ENCODE measurements at places on chromosomes 13 and 19. TPM values are rescaled to one million over a fixed set of nuclear protein-coding genes. Genes with fewer than 3 reads are reported as not detected.

DNA sequence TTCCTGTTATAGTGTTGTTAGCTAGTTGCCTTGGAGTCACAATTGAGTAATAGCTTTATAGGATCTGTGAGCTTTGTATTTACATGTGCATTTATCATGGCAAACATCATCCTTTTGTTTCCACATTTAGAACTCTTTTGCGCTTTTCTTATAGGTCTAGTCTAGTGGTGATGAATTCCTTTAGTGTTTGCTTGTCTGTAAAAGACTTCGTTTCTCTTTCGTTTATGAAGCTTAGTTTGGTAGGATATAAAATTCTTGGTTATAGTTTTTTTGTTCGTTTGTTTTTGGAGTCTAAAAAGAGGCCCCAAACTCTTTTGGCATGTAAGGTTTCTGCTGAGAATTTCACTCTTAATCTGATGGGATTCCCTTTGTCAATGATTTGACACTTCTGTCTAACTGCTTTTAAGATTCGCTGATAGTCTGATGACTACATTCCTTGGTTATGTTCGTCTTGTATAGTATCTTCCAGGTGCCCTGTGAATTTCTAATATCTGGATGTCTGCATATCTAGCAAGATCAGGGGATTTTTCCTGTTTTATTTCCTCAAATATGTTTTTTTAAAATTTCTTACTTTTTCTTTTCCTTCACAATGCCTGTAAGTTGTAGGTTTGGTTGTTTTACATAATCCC lies 20.2 kb downstream of the DNAJC3 start:
- DNase-seq: no peak

DNA sequence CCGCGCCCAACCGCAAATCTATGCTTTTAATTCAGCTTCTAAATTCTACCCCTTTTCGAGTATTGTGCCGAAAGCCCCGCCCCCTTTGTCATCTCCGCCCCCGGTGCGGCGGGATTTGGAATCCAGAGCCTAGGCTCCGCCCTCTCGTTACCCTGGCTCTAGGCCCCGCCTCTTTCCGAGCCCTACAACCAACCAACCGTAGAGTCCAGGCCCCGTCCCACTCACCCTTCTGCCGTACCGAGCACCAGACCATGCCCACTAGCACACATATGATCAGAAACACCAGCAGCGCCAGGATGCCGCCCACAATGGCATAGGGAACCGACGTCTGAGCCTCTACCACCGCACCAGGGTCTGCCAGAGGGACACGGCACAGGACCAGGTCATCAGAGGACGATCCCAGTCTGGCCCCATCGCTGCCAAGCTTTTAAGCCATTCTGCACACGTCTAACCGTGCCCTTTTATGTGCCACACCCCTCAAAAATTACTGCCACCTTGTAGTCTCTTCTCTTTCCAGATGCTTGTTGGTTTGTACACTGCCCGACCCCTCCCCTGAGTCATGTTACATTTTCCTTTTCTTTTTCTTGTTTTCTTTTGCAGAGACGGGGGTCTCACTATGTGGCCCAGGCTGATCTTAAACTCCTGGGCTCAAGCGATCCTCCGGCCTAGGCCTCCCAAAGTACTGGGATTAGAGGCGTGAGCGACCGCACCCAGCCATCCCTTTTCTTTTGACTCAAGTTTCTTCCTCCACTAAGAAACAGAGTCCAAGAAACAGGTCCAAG lies 4.7 kb upstream of the ZNF428 start:
- DNase-seq: no peak

DNA sequence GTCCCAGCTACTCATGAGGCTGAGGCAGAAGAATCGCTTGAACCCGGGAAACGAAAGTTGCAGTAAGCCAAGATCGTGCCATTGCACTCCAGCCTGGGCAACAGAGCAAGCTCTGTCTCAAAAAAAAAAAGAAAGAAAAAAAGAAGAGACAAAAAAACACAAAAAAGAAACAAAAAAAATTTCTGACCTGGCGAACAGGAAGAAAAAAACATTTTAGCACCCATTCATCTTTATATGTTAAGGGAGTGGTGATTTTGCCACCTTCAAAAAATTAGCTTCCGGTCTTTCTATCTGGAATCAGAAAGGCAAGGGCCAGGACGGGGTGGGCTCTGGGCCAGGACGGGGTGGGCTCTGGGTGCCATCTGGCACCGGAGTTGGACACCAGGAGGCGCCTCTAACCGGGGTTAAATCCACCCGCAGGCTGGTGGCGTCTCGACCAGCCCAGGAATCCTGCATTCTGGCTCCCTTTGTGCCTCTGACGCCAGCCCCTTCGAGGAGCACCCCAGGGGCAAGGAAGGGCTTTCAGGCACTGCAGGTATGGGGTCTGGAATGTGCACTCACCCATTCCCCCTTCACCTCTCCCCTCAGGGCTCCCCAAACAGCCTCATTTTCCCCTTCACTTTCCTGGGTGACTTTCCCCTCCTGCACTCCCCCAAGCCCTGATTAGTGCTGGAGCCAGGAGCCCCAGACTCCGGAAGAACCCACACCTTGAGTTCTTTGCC lies 10.4 kb upstream of the ZSWIM4 start:
- peak; percentile 88 for DNase-seq

DNA sequence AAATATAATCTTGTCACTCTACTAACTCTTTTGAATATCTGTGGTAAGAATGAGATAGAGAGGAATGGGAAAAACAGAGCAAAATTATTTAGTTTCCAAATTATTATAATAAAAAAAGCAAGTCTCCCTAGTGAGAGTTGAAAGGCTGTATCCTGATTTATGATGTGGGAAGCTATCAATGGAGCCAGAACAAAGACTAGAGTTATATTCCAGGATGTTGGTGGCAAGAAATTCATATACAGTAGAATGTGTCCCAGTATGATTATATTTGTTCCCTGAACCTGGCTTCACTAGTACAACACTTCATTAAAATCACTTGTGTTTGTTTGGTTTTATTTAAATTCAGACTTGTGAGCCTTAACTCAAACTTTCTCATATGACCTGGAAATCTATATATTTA lies 630.3 kb downstream of the GPC5 start:
- no peak for DNase-seq

DNA sequence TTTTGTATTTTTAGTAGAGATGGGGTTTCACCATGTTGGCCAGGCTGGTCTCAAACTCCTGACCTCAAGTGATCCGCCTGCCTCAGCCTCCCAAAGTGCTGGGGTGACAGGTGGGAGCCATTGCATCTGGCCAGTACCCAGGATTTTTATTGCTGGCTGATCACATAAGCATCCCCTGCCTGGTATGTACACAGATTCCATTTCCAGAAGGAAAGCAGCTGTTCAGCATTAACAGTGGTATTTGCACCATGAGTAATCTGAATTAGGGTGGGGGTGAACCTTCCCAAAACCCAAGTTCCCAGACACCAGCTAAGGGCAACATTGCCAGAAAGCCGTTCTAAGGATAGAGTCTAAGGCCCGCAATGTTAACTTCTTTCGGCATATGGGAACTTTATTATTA lies 7.3 kb downstream of the ZNF555 start:
- no peak for DNase-seq

GRCh38 chr19:30425885-30426838 lies 54.0 kb downstream of the ZNF536 start:
- no peak for DNase-seq

DNA sequence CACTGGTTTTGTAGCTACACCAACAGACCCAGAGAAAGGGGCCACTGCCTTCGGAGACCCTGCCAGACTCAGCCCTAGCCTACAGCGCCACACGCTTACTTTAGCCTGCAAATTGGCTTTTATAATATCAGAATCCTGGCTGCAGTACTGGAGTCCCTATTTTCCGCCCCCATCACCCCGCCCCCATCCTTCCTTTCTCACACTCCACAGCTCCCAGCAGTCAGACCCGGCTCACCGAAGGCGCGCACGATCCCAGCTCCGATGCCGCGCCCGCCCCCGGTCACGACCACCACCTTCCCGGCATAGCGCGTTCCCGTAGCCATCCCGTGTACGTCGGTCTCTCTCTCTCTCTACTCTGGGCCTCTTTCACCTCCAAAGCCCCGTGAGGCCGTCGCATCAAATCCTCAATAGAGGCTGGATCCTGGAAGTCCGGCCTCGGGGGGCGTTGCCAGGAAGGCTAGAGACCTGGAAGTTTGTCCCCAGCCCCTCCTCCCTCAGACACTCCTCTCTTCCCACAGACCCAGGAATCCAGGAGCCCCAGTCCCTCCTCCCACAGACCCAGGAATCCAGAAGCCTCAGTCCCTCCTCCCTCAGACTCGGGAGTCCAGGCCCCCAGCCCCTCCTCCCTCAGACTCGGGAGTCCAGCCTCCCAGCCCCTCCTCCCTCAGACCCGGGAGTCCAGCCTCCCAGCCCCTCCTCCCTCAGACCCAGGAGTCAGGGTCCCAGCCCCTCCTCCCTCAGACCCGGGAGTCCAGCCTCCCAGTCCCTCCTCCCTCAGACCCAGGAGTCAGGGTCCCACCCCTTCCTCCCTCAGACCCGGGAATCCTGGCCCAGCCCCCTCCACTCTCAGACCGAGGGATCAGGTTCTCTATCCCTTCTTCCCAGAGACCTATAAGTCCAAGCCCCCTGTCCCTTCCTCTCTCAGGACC lies at the start of gene HSD17B14:
TSS of gene HSD17B14 (minus strand) at position 403 of the 929 bp plus-strand sequence. CDS start at position 323, 80 bp downstream.
- no peak for DNase-seq

DNA sequence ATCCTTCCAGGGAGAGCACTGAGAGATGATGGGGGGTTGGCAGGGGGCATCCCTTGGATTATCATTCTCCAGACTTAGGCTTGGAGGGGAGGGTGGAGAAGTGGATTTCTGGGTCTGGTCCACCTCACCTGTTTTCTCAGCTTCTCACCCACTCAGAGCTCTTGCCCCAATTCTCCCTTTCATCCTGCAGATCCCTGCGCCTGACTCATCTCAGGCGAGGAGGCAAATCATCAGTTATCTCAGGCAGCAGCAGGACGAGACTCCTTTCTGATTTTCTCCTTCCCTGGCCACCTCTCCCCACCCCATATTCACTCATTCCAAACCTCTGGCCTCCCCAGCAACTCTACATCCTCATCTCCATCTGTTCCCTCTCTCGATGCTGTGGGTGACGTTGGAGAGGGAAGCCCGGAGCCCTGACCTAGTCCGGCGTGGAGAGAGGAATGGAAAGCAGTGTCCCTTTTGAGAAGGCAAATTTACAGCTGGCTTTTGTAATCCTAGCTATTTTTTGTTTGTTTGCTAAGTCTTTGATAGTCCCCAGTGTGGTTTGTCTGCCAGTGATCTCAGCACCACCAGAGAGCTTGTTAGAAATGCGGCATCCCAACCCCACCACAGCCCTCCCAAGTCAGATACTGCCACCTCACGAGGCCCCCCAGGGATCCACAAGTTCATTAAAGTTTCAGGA lies 24.0 kb upstream of the TPT1 start:
- no peak for DNase-seq

DNA sequence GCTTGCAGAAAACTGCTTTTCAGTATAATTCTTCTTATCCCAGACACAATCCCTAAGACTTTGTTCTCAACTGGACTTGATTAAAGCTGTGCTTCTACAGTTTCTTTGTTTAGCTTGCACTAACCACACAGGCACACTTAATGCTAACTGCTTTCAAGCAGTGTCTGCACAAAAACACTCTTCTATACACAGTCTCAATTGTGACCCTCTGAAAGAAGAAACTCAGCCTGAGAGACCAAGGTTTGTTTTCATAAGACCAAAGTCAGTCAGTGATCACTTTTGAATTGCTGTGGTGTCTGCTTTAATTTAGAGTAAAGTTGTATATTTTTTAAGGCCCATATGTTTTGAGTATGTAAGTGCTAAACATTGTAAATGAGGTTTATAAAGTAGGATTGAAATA lies 431.2 kb downstream of the KCTD12 start:
- DNase-seq: no peak

DNA sequence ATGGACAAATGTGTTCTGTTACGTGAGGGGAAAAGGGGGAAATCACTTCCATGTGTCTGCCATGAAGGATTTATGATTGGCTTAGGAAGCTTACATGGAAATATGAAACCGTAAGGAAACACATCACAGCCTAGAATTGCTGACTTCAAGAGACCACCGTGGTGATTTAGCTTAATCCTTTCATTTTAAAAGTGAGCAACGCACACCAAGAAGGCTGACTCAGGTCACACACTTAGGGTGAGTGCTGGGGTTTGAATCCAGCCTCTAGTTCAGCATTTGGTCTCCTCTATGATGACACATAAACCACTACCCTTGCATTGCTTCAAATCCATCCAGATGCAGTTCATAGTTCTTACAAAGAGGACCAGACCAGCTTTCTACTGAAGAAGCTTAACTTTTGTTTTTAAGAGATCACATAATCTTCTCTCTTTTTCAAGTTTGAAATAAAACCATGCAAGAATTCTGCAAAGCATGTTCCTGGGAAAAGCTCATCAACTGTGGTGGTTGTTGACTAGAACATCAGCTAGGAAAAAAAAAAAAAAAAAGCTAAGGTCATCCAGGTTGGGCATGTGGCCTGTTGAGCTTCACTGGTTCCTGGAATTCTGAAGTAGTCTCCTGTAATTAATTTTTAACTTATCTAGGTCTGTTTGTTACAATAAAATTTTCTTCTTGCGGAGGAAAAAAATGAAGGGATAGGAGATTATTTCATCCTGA lies 60.2 kb upstream of the KL start:
- DNase-seq: no peak

GRCh38 chr19:21317821-21318220 lies 11.4 kb downstream of the ZNF708 start:
- DNase-seq: no peak

DNA sequence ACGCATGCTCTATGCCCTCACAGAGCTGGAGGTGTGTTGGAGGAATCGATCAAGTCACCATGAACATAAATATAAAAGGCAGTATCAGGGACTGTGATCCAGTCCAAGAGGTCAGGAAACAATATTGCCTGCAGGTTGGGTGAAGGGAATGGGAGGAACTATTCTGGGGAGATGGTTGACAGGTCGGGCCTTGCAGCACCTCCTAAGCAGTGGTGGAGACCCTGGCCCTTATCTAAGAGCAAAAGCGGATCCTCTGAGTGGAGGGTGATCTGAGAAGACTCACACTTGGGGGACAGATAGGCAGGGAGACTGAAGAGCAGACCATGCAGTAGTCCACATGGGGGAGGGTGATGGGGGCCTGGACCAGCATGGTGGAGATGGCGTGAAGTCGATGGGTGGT lies 213.5 kb downstream of the SLC7A1 start:
- no peak for DNase-seq

- peak; percentile 27 for DNase-seq
These were observed at the start of gene ZNF587B for GRCh38 chr19:57830071-57830602. ZNF587B (plus strand) TSS chr19:57830299; CDS start chr19:57830529, 230 bp downstream.

- no peak for DNase-seq
These were observed 3.0 kb downstream of the KLF12 start for GRCh38 chr13:74131227-74131626.

DNA sequence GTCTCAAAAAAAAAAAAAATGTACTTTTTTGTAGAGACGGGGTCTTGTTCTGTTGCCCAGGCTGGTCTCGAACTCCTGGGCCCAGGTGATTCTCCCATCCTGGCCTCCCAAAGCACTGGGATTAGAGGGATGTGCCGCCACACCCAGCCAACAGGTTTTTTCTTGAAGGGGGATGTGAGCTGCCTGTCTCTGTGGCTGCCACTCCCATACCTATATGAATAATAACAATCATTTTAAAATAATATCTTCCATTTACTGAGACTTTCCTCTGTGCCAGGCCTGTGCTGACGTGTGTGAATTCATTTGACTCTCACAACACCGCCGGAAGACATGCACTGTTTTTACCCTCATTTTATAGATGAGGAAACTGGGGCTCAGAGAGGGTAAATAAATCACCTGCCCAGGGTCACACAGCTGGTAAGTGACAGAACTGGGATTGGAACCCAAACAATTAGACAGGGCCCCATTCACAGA lies 7.2 kb upstream of the BCL3 start:
- peak; percentile 51 for DNase-seq

- no peak for DNase-seq
These were observed 43.2 kb upstream of the SHKBP1 start for GRCh38 chr19:40533508-40533907.

The ODAD3 gene
- not detected for total RNA-seq

The ZNF578 gene
- total RNA-seq: not detected

The PSG6 gene
- not detected for total RNA-seq

The CASP14 gene
- not detected for total RNA-seq

The ELF1 gene
- 145 TPM for total RNA-seq

The C19orf38 gene
- total RNA-seq: 20.6 TPM
